ENCODE measurements at places on chromosomes 6 and 20. TPM values are rescaled to one million over a fixed set of nuclear protein-coding genes. Genes with fewer than 3 reads are reported as not detected.

The DYNLT1 gene
- total RNA-seq: 122 TPM

The SPATA2 gene
- total RNA-seq: 0.83 TPM

The SULF2 gene
- total RNA-seq: 28.3 TPM

The NOTCH4 gene
- total RNA-seq: 0.85 TPM

The MDFI gene
- 0.55 TPM for total RNA-seq

The TFAP2D gene
- not detected for total RNA-seq

The PET117 gene
- 11.1 TPM for total RNA-seq

The RIPOR3 gene
- total RNA-seq: 21.7 TPM

The ATP6V1G2 gene
- 5.0 TPM for total RNA-seq

The C6orf15 gene
- not detected for total RNA-seq

The NOX3 gene
- not detected for total RNA-seq

The MLN gene
- total RNA-seq: not detected

The LAMP5 gene
- total RNA-seq: under 0.01 TPM

The DYNLT2 gene
- total RNA-seq: 0.65 TPM

The DAAM2 gene
- total RNA-seq: 1.9 TPM

The DOK5 gene
- total RNA-seq: 20.7 TPM

The MDC1 gene
- 2.4 TPM for total RNA-seq

The GINS1 gene
- total RNA-seq: 1.4 TPM

The MAPK13 gene
- 8.1 TPM for total RNA-seq

The SMOC2 gene
- under 0.01 TPM for total RNA-seq

The CEP250 gene
- 11.9 TPM for total RNA-seq

The TMEM217 gene
- 4.0 TPM for total RNA-seq

The CNKSR3 gene
- 4.2 TPM for total RNA-seq

The DDO gene
- 1.3 TPM for total RNA-seq

The CD93 gene
- 0.14 TPM for total RNA-seq

The PGBD1 gene
- total RNA-seq: 2.7 TPM

The ADAM33 gene
- total RNA-seq: 44.4 TPM

The KCNB1 gene
- total RNA-seq: under 0.01 TPM

The LINC00237 gene
- not detected for total RNA-seq

The JARID2 gene
- 9.0 TPM for total RNA-seq

The GPR63 gene
- 1.4 TPM for total RNA-seq

The ENPP5 gene
- 0.46 TPM for total RNA-seq

The CD24 gene
- total RNA-seq: 0.57 TPM

The RBM24 gene
- total RNA-seq: 3.5 TPM

The ZBP1 gene
- total RNA-seq: not detected

The VWA7 gene
- total RNA-seq: 0.28 TPM

The TRIM10 gene
- not detected for total RNA-seq

The NUDT3 gene
- 16.4 TPM for total RNA-seq

The TOX2 gene
- 1.1 TPM for total RNA-seq

Data from smooth muscle cell of bladder (primary cell).